Progenitor cell of endocrine pancreas (in vitro differentiated cells): ENCODE measurements at places on chromosomes 13 and 19.

GRCh38 chr13:94318418-94318817 lies 161.1 kb downstream of the DCT start:
- no peak for DNase-seq

DNA sequence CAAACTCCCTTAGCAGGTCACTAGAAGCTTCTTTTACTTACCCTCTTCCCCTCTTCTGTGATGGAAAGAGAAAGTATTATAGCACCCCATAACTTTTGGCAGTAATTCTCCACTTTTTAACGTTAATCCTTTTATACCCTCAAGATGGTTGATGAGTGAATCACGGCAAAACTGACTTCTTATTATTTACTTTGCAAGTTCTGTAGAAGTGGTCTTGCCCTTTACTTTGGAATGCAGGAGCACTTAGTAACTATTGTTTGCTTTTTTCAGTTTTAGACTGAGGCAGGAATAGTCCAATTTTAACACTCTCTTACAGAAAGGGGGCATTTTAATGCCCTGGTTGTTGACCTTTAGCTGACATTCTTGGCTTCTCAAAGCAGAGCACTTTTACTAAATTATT lies 260.1 kb downstream of the LMO7 start:
- DNase-seq, result no peak

DNA sequence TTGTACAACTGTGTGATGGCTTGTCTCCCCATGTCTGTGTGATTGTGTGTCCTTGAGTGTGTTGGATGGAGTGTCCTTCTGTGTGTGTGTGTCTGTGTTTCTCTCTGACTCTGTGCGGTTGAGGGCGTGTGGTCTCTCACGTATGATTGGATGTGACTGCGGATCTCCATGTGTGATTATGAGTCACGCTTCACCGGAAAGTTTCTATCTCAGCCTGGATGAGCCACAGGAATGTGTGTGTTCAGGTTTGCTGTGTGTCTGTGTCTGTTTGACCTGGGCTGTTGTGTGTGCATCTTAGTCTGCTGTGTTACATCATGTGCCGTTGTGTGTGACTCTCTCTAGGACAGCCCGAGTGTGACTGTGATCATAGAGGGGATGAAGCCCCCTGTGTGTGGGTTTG lies 15.5 kb upstream of the ZNF835 start:
- no peak for DNase-seq

DNA sequence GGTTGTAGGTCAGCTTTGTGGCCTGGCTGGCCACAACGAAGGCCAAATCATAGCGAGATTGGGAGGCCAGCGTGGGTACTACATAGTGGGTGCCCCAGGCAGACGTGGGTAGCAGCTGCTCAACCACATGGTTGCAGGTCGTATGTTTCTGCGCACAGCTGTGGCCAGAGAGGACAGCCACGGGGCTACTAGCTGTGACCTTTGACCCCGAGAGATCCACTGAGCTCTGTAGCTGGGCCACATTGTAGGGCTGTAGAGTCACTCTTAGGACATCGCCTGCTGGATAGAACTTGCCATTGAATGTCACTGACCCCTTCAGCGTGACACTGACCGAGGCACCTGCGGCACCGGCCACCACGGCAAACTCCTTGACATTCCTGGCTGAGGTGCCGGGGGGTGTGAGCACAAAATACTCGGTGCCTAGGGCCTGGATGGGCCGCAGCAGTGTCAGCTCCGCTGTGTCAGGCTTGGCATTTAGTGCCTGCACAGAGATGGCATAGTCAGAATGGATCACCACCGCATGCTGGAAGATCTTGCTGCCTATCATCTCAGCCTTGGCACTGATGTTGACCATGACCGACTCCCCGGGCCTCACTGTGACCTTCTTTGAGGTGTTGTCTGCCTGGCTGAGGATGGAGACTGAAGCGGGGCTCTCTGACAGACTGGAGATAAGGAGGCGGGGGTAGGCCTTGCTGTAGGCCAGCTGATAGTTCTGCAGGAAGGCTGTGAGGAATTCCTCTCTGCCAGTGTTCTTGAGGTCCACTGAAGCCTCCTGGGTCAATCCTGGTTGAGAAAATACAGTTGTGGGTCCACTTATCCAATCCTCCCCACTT lies 6.7 kb downstream of the FCGBP start:
- DNase-seq, result no peak

DNA sequence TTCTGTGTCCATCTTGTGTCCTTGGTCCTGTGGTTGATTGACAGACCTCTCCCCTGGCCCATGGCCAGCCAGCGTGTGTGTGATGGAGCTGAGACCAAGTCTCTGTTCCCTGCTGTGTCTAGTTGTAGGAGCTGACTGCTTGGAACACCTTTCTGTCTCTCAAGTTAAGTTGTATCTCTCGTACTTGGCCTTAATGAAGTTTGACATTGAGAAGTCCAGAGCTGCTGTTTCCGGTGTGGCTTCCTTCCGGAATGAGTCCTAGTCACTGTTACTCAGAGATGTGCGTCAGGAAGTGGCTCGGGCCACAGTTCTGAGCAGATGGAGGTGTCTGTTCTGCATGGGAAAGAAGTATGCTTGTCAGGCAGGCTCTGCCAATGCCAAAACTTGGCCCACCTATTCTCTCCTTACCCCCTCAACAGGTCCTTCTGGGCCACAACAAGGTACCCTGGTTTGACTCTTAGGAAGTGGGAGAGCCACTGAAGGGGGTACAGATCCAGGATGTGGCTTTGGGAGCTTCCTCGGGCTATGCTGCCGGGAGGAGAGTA lies 54.3 kb downstream of the GATAD2A start:
- DNase-seq, result no peak

DNA sequence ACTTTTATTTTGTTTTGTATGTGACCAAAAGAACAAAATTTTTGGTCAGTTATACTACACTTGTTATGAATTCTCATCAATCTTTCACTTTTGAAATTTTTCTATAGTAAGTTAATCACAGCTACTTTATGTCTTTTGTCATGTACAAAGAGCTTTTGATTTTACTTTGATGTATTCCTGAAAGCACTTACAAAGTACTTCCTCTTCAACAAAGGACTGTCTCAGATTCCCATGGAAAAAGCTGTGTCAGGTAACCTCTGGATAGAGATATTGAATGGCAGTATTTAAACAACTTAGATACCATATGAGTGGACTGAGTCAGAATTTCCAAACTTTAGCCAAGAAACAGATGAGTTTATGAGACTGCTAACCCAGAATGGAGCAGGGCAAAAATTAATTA lies 689.3 kb upstream of the ATXN8OS start:
- DNase-seq, result no peak

DNA sequence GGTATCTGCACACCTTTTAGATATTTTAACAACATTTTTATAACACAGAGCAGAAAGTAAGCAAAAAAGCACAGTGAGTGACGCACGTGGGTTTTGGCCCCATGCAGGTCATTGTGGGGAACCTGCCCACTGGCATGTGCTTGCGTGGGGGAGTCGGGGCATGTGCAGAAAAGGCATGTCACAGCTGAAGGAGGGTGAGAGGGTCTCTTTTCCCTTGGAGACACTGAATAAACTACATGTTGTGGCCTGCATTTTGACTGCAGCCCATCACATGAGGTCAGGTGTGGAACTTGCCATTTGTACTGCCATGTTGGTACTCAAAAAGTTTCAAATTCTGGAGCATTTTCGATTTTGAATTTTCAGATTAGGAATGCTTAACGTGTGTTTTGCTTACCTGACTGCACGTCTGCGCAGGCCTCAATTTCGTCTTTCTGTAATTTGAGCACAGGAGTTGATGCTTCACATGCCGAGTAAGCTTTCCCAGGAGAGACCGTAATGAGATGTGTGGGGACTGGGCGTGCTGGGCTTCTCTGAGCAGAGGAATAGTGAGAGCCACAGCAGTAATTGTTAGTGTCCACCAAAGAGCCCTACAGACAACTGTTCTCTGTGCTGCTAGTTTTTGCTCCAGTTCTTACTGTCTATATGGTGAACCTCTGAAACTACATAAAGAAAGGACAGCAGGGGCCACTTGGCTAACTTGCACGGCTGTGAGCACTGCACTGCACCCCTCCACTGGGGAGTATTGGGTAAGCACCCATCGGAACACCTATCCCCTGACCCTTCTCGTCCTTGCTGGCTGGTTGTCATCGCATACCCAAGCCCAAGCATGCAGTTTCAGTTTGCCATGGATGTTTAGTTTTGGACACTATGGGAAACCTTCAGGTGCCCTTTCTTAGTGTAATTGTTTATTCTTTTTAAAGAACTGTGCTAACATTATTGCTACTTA lies 72.9 kb upstream of the GPR183 start:
- no peak for DNase-seq

GRCh38 chr13:24274452-24275021 lies 34.8 kb upstream of the C1QTNF9 start:
- no peak for DNase-seq

DNA sequence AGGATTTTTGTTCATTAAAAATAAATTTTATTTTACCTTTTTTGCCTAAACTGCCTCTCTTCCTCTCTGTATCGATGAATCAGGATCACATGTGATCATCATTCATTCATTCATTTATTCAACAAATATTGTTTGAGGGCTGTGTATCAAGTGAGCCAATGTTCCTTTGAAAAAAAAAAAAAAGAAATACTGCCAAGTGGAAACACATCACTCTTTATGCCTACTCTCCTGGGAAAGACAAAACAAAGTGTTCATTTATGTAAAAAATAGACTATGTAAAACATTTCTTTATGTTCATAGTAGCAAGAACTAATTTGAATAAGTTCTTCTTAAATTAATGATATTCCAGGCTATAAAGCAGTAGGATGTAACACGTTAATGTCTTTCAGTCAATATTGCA lies 233.1 kb downstream of the POSTN start:
- no peak for DNase-seq

- no peak for DNase-seq
Observed at GRCh38 chr13:69903081-69903480, 204.5 kb upstream of the ATXN8OS start.

DNA sequence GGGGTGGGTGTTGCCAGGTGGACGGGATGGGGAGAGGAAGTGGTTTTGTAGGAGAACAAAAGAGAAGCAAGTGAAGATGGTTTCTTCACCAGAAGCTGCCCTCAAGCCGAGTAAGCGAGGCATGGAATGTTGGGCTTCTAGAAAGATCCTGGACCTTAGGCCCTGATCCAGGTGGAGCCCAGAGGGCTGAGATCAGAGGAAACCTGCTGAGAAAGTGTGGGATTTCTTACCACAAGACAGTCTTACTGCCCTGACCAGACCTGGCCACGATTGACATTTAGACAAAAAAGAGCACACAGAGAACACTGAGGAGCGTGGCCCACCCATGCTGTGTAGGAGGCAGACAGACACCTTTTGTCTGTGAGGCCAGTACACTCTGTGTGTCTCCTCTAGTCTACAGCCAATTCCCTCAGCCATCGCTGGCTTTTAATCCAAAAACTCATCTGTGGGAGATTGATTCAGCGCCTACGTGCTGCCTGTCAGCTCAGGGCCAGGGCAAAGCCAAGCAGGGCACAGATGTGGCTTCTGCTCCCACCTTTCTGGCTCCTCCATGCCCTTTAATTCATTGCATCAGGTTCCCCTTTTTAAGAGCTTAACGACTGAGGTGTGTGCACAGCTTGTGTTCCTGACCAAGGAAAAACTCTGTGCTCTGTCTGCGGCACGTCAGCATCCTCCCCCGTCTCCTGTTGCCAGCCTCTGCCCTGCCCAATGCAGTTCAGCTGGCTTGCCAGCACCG lies 123.3 kb downstream of the AKAP11 start:
- DNase-seq, result no peak

DNA sequence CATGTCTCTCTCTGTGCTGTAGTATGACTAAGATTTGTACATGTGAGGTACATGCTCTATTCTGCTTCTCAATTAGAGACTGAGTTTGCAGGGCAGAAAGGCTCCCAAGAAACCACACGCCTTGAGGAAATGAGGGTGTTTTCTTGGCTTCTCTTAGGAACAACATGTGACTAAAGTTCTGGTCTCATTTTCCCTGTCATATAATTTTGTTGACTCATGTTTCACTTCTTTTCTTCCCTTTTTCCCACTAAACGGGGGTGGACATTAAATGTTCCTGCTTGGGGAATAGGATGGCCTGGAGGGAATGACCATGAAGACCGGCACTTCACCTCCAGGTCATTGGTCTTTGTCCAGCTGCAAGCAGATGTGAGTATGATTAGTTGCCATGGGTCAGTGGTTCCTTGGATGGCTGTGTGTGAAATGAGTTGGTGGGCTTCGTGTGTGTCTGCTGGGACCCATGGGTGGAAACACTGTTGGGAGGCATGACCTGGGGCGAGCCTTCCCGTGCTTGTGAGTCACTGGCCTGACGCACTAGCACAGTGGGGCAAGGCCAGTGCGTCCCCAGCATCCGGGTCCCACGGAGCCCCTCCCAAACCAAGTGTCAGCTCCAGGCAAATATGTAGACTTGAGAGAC lies 56.6 kb downstream of the COL4A1 start:
- DNase-seq, result no peak

GRCh38 chr13:51240178-51240577 lies 18.0 kb downstream of the FAM124A start:
- no peak for DNase-seq

- DNase-seq, result no peak
Observed at GRCh38 chr19:18513868-18514267, 8.0 kb downstream of the ELL start.

DNA sequence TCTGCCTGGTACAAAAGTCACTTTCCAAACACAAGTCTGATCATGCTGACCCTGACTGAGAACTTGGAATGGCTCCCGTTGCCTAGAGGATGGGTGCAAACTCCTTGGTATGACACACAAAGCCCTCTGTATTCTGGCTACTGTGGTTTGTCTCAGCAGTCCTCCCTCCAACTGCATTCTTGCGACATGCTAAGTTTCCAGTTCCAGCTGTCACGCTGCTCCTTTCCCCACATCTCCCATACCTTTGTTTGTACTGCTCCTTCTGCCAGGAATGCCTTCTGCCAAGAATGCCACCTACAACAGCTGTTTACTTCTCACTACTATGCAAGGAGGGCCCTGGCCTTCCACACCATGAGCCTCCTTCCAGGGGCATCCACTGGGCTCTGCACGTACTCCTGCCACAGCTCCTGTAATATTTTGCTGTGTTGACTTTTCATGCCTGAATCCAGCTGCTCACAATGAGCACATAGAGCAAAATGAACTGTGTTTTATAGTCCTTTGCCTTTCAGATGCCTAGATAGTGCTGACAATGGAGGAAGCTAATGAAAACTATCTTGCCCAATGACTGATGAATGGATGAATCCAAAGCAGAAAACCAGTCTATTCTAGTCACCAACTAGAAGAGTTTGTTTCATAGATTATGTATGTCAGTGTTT lies 543.7 kb downstream of the EFNB2 start:
- no peak for DNase-seq
